H54 (cell line): ENCODE measurements at places on chromosomes 6 and 20.

- no peak for DNase-seq
Measured at GRCh38 chr6:140636271-140636907, 1261.9 kb upstream of the CITED2 start.

DNA sequence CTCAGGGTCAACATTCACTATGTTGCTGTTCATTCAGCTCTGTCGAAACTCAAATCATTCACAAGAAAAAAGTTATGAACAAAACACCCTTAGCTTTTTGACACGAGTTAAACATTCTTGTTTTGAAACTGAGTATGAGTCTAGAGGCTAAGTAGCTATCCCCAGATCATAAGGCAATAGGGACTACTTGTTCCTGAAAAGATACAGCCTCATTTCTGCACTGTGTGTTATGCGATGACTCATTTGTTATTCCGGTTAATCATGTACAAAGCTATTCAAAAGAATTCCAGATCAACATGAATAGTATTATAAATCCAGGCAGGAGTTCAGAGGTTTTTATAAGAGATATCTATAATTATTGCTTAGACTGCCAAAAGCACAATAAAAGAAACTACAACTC is 908.0 kb downstream of the QKI start:
- DNase-seq: no peak

GRCh38 chr20:37461405-37461804 is 59.6 kb upstream of the NNAT start:
- DNase-seq: no peak

DNA sequence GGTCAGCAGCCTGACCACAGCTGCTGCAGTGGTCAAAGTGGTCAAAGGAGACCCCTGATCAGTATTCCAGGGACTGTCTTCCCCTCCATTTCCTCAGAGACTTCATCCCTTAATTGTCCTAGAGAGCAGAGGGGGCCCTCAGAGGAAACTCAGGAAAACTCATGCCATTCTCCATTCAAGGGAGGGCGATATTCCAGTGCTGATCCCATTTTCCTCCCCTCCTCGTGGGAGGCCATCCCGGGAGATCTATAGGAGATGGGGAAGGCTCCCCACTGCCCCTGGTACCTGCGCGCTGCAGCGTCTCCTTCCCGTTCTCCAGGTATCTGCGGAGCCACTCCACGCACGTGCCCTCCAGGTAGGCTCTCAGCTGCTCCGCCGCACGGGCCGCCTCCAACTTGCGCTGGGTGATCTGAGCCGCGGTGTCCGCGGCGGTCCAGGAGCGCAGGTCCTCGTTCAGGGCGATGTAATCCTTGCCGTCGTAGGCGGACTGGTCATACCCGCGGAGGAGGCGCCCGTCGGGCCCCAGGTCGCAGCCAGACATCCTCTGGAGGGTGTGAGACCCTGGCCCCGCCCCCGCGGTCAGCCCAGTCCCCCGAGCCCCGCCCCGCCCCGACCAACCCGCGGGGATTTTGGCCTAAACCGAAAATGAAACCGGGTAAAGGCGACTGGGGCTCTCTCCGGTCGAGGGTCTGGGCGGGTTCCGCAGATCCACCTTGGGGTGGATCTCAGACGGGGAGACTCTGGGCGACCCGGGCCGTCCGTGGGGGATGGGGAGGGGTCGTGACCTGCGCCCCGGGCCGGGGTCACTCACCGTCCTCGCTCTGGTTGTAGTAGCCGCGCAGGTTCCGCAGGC is 878 bp downstream of the HLA-C start:
- peak; percentile 9 for DNase-seq

DNA sequence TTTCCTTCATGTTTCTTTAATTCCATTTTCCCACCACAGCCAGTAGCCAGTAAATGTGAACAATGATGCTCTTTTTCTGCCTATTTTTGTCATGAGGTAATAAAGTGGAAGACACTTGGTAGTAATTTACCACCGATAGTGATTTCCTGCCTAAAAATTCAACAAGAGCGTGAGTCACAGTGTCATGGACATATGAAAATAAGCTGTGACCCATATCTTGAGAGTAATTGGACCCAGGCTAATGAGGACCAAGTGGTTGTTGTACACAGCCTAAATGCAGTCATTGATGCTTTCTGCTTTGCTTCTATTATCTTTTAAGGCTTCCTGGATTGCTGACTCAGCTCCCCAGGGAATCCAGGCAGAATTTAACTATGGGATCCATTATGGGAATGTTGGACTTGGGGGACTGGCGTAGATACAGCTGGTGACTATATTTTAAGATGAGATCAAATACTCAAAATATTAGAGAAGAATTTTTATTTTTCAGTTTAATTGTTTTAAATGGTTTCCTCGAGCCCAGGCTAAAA is 265.9 kb upstream of the FERMT1 start:
- DNase-seq: no peak

DNA sequence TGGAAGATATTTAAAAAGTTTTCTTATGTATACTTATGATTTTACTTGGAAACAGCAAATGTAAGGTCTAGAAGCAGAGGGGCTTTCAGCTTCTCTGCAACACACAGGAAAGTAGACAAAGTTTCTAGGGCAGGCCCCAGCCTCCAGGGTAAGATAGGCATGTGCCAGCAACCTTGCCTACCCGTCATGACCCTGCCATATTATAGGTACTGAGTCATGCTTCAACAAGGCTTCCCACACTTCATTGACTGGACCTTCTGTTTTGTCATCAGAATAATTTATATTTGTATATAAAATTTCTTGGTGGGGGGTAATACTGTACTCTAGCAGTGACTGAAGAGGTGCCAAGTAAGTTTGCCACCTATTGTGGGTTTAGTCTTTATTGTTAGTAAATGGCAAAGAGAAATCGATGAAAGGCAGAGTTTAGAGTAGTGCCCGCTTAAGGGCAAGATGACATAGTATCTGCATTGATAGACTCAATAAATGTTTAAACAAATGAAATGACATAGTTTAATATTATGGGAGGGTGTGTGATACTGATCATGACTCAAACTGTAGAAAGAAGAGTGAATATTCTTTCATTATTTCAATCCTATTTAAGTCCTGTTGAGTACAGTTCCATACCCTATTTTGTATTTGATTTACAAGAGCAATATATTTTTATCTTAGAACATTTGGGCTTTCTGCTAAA is 95.6 kb downstream of the JARID2 start:
- DNase-seq: no peak

GRCh38 chr6:22558288-22558882 is 11.0 kb upstream of the HDGFL1 start:
- DNase-seq: no peak

GRCh38 chr20:50735813-50736212 is 4.4 kb downstream of the PARD6B start:
- no peak for DNase-seq

DNA sequence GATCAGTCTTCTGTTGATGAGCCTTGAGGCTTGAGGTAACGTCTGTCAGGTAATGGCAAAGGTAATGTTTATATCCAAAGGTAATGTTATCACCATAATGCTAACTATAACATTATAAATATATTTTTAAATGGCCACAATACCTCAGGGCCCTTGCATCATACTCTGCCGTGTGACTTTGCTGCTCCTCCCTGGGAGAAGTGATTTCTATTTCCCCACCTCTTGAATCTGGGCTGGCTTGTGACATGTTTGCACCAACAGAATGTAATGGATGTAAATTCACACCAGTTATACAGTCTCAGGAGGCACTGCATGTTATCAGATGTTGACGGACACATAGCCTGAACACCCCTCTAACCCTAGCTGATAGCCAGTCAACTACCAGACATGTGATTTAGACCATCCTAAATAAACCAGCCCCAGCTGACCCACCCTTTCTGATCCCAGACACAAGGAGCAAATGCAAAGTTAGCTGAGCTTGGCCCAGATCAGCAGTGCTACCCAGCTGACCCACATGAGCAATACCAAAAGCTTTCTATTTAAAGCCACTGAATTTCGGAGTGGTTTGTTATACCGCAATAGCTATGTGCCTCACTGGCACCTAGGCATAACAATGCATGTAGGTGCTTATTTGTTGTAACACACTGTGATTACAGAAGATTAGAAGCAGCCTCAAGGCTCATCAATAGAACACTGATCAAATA is 93.8 kb upstream of the SIRPA start:
- DNase-seq: no peak
